Neuronal stem cell (in vitro differentiated cells): ENCODE measurements at places on chromosomes 16 and 17.
A peak's percentile ranks its signal among the peaks of the same experiment; 100 is the strongest.

DNA sequence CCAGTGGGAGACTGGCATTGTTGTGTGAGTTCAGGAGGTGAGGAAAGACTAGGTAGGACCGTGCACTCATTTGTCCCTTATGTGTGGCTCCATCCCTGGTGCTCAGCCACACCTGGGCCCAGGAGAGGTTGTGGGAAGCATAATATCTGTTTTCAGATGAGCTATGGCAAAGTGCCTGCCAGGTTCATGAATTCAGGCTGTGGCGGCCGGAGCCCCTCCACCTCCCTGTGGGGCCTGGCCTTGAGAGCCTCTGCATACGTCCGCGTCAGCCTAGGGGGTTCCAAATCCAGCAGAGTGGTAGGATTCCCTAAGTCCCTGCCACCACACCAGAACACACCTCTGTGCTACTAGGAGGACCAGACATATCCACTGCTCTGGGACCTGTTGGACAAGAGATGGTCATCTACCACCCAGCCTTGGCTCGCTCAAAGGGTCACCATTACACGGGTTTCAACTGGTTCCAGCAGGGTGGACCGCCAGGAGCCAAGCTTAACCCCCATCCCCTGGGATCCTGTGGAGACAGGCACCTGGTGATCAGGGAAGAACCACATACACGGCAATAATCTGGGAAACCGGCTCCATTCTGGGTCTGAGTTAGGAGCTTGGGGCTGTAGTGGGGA is 2.0 kb downstream of the B3GNT9 start:
- no peak for DNase-seq

DNA sequence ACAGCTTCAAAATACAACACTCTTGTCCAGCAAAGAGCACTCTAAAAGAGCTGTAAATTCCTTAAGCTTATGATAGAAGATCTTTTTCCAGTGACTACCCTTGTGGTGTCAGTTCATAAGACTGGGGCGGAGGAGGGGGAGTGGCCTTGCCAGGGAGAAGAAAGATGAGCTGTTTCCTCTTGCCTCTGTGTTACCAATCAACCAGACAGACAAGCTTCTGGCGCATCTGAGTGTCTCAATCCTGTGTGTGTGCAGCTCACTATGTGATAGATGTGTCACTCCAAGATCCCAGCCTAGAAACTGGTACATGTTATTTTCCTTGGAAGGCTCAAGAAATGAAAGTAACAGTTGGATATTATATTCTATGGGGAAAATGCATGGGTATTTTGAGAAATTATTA is 167.4 kb upstream of the CACNG3 start:
- DNase-seq = no peak

DNA sequence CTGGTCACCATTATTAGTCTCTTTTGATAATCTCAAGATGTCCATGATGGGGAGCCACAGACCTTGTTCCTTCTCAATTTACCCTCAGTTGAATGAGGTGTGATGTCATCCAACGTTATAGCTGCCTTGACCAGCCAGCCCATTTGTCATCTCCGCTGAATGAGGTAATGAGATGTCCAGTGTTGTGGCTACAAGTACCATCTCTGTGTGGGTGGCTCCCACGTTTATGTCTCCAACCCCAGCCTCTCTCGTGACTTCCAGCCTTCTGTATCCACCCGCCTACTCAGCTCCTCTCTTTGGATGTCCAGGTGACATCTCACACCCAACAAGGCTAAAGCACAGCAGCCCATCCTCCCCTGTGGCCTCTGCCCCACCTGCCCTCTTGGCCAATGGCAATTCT is 18.2 kb downstream of the DNAH17 start:
- DNase-seq = no peak

DNA sequence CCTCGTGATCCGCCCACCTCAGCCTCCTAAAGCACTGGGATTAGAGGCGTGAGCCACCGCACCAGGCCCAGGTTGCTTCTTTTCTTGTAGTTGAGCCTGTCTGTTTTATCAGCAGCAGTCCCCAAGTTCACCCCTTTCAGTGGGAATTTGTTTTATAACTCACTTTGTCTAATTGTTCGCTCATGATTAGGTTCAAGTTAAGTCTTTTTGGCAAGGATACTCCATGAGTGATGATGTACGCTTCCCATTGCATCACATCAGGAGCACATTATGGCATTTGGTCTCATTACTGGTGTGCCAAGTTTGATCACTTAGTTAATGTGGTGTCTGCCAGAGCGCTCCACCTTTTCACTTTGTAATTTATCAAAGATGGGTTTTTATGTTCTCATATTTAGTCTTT is 14.4 kb upstream of the GJD3 start:
- DNase-seq = no peak

GRCh38 chr16:57196286-57196685 is 10.2 kb downstream of the RSPRY1 start:
- DNase-seq = no peak

- peak; percentile 17 for DNase-seq
Observed at GRCh38 chr16:81035975-81036750, 521 bp downstream of the ATMIN start.
